Pancreas (tissue), 10 donors: ENCODE measurements at places on chromosomes 6 and 20. TPM values are rescaled to one million over a fixed set of nuclear protein-coding genes. Genes with fewer than 3 reads are reported as not detected.

BMP7 gene
- total RNA-seq: 0.28 TPM

TBX18 gene
- not detected for total RNA-seq

DNA sequence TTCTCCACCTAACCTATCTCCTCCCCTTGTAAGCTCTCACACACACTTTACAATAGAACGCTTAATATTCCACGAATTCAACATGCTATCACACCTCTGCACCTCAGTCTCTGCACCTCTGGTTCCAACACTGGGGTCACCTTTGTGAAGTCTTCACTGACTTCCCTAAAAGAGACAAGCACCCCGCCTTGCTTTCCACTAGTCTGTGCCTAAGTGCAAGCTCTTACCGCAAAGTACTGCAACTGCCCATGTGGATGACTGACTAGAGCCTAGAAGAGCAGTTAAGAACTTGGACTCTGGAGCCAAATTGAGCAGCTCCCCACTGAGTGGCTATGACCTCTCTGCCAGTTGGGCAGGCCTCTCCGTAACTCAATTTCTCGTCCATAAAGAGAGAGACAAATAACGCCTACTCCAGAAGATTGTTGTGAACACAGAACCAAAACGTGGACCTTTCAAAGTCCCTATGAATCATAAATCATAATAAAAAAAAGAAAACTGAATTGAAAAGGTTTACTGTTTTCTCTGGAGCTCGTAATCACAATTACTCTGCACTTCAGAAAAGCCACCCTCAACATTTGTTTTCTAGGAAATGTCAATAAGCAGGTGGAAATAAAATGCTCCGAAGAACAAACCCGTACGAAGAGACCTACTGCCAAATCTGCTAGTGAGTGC is 1.2 kb downstream of the IFNGR1 start:
- peak overlapping the region; percentile 97 for H3K27ac ChIP-seq
- H3K27me3 ChIP-seq: no peaks in the 10 kb centered on the region
- DNase-seq: peak; percentile 36
- no peaks in the 10 kb centered on the region for H3K36me3 ChIP-seq
- peaks cover 36% of the 10 kb centered on the region for H3K4me1 ChIP-seq

DNA sequence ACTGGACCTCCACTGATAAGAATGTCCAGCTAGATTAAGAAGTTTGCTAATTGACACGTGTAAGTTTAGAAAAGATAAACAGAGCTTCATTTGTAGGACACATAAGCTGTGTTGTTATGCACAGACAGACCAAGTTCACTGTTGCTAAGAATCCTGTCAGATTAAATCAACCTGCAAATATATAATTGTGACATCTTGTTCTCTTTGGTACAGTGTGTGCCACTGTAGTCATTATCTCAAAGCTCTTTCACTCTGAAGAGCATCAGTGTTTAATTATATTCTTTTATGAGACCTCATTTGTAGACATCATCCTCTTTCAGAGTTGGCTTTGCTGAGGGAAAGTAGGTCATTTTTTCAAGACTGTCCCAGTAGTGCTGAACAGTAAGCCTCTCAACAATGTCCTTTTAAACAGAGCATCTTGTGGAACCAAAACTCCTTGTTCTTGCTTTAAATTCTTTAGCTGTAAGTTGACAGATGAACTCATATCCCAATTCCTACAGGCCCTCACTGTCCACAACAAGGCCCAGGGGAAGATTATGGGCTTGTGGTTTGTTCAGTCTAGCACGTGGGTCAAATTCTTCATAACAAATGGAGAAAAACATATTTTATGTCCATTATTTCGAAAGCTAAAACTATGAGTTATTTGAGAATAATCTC is 252.4 kb downstream of the HDGFL1 start:
- DNase-seq: no peak
- H3K27me3 ChIP-seq: no peaks in the 10 kb centered on the region
- H3K36me3 ChIP-seq: no peaks in the 10 kb centered on the region
- H3K4me1 ChIP-seq: peaks cover 7% of the 10 kb centered on the region
- H3K27ac ChIP-seq: no peak overlapping the region

DNA sequence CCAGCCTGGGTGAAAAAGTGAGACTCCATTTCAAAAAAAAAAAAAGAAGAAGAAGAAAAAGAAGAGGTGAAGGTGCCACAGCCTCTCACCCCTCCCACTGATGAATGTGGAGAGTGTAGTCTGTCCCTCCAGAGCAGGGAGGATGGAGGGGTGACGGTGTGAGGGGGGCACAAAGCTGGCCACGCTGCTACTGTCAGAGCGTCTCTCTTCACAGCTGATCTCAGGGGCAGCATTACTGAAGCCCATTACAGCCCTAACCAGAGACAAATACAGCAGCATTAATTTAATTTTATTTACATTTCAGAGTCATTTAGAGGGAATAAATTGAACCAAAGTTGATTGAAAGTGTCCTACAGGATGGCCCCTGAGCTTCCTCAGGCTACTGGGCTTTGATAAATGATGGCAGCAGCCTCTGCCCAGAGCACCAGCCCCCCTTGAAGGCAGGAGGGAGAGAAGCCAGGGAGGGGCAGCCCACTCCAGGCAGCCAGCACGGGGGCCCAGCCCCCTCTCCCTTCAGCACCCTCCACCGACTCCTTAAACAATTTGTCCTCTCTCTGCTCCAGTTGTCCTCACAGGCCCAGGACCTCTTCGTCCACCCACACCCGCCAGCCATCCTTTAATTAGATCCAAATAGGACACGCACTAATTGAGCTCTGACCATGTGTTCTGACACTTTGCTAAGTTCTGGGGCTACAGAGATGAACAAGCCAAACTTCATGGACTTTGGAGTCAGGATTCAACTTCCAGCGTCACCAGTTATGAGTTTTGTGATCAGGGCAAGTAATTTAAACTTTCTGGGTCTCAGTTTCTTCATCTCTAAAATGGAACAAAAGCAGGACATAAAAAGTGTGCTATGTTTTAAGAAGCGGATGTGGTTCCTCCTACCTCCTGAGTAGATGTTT is 18.6 kb upstream of the ZFAND3 start:
- H3K36me3 ChIP-seq: no peaks in the 10 kb centered on the region
- no peaks in the 10 kb centered on the region for H3K4me1 ChIP-seq
- no peak overlapping the region for H3K27ac ChIP-seq
- no peak overlapping the region for H3K4me3 ChIP-seq
- no peaks in the 10 kb centered on the region for H3K27me3 ChIP-seq
- no peak for DNase-seq
